ENCODE measurements at places on chromosomes 7 and 10.
A peak's percentile ranks its signal among the peaks of the same experiment; 100 is the strongest.

DNA sequence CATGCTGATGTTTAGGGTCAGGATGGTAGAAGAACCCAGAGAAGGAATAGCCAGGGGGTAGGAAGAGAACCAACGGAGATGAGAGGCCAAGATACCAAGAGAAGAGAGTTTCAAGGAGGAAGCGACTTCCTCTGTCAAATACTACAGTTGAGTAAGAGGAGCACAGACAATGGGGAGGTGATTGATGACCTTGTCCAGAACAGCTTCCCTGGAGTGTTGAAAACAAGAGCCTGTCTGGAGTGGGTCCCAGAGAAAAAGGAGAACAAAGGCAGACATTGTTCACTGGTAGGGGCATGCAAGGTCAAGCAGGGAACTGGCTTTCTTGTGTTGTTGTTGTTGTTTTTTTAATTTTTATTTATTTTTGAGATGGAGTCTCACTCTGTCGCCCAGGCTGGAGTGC, 9.6 kb upstream of the TRIM56 start:
- peaks cover 5% of the 10 kb centered on the region for H3K4me1 ChIP-seq
- H3K4me3 ChIP-seq = no peak overlapping the region
- no peaks in the 10 kb centered on the region for H3K36me3 ChIP-seq
- no peak for DNase-seq
- no peaks in the 10 kb centered on the region for H3K27me3 ChIP-seq

DNA sequence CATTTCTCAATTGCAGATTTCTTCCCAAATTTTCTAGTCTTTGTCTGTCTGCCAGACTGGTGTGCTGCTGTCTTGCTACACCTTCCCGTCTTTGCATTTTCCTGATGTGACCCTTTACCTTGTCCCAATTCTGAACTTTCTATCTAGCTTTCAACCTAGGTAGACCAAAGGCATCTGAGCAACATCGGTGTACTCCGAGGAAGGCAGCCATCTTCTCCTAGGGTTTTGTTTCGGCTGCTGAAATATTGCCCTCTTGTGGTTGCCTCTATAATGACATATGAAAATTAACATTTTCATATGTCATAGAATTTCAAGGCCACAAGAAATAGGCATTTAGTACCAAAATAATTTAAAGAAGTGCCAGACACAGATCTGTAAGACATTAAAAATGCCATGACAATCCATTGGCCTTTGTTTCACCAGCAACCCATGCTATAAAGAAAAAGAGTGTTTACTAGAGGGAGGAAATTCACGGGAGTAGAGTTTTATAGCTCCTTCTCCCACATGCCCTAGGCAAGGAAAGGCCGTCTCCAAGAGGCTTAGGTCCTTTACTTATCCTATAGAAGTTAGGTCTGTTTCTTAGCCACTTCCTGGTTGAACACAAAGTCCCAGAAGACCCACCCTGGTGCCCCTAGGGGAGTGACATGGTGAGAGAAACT, 23.4 kb downstream of the OR9A2 start:
- H3K36me3 ChIP-seq = no peaks in the 10 kb centered on the region
- no peak overlapping the region for H3K27ac ChIP-seq
- H3K4me3 ChIP-seq = peak overlapping the region; percentile 73
- H3K4me1 ChIP-seq = peaks cover 9% of the 10 kb centered on the region
- H3K27me3 ChIP-seq = peaks cover 5% of the 10 kb centered on the region
- peak; percentile 15 for DNase-seq

- peaks cover 3% of the 10 kb centered on the region for H3K36me3 ChIP-seq
- no peak for DNase-seq
- no peak overlapping the region for H3K27ac ChIP-seq
- H3K4me1 ChIP-seq = no peaks in the 10 kb centered on the region
- no peaks in the 10 kb centered on the region for H3K27me3 ChIP-seq
- H3K4me3 ChIP-seq = no peak overlapping the region
Measured at GRCh38 chr7:135074096-135074495, 73.8 kb upstream of the TMEM140 start.

GRCh38 chr10:114208351-114208750, 29.2 kb downstream of the TDRD1 start:
- DNase-seq = no peak
- no peaks in the 10 kb centered on the region for H3K4me1 ChIP-seq
- no peaks in the 10 kb centered on the region for H3K36me3 ChIP-seq
- peaks cover 4% of the 10 kb centered on the region for H3K27me3 ChIP-seq
- no peak overlapping the region for H3K27ac ChIP-seq
- H3K4me3 ChIP-seq = no peak overlapping the region

- no peaks in the 10 kb centered on the region for H3K36me3 ChIP-seq
- no peak for DNase-seq
- H3K4me3 ChIP-seq = no peak overlapping the region
- no peak overlapping the region for H3K27ac ChIP-seq
- H3K4me1 ChIP-seq = no peaks in the 10 kb centered on the region
Measured at GRCh38 chr10:97882142-97883091, 32.8 kb downstream of the GOLGA7B start.

DNA sequence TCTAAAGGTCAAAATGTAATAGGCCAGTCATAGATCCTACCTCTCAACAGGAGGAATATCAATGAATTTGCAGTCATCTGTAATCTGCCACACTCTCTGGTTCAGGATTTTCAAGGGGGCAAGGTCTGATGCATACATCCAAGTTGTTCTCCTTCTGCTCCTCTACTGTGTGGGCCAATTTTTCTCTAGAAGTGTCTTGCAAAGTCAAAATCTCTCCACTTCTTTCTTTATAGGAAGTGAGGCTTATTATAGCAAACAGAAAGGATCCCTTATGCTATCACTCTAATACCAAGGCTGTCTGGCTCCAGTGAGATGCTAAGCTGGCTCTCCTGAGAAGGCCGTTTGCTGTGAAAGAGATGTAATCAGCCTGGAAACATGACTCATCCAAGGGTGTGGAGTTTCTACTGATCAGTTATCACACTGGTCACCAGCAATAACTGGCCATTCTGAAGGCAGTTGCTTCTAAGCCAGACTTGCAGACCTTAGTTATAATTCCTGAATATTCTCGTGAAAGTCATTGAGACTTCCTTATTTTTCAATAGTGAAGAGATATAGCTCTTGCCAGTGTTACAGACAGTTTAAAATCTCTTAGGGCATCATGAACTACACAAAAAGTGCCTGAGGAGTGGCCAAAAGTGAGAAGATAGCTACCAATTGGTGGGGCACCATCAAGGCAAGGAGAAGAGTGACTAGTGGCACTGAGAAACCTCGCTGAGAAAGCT, 43.2 kb upstream of the LRGUK start:
- H3K4me3 ChIP-seq = no peak overlapping the region
- no peaks in the 10 kb centered on the region for H3K4me1 ChIP-seq
- no peaks in the 10 kb centered on the region for H3K27me3 ChIP-seq
- H3K27ac ChIP-seq = no peak overlapping the region
- no peak for DNase-seq
- no peaks in the 10 kb centered on the region for H3K36me3 ChIP-seq

GRCh38 chr7:151608031-151608551, 88.4 kb upstream of the RHEB start:
- no peak for DNase-seq
- peaks cover 2% of the 10 kb centered on the region for H3K36me3 ChIP-seq
- no peak overlapping the region for H3K27ac ChIP-seq
- peaks cover 12% of the 10 kb centered on the region for H3K4me1 ChIP-seq
- H3K27me3 ChIP-seq = no peaks in the 10 kb centered on the region
- H3K4me3 ChIP-seq = no peak overlapping the region

- H3K4me1 ChIP-seq = no peaks in the 10 kb centered on the region
- H3K4me3 ChIP-seq = no peak overlapping the region
- no peak for DNase-seq
- H3K27ac ChIP-seq = no peak overlapping the region
Measured at GRCh38 chr7:102992509-102992937, 79.7 kb downstream of the LRRC17 start.

GRCh38 chr7:39217783-39218182, 240.1 kb downstream of the POU6F2 start:
- no peaks in the 10 kb centered on the region for H3K4me1 ChIP-seq
- no peak overlapping the region for H3K4me3 ChIP-seq
- no peaks in the 10 kb centered on the region for H3K36me3 ChIP-seq
- no peak for DNase-seq

DNA sequence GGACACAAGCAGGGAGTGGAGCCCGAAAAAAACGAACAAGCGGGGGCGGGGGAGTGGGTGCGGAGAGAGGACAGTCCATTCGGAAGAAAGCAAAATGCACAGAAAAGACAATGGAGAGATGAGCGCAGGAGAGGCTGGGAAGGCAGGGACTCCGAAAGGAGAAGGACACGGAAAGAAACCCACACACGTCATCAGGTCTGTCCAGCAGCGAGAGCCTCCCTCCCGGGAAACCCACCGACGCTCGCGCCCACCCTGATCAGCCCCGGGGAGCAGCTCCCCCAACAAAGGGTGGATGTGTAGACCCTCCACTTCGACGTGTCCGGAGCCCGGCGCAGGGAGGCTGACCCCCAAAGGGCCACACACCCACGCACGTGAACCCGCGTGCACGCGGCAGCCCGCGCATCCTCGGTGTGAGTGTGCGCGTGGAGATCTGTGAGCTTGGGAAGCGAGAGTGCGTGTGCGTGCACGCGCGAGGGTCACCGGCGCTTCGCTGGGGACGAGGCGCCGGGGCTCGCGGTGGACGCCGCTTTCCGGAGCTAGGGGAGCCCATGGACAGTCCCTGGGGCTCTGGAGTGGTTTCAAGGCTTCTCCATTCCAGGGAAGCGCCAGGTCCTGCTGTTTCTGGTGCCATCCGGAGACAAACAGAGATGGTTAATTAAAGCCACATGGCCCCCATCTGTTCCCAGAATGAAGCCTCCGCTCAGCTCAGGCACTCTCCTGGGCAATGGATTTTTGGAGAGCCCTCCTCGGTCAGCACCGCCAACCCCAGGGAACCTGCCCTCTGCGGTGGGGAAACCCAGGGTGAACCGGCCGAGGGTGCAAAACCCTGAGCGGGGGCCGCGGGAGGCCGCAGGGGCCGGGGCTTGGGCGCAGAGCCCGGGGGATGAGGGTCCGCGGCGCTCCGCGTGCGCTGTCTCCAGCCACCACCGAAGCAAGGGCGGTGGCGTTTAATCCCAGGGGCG, 916 bp downstream of the LAMB1 start:
- DNase-seq = no peak
- H3K36me3 ChIP-seq = no peaks in the 10 kb centered on the region
- peaks cover 22% of the 10 kb centered on the region for H3K4me1 ChIP-seq
- no peak overlapping the region for H3K27ac ChIP-seq

- H3K27ac ChIP-seq = no peak overlapping the region
- H3K4me3 ChIP-seq = no peak overlapping the region
- no peaks in the 10 kb centered on the region for H3K27me3 ChIP-seq
- no peak for DNase-seq
- peaks cover 23% of the 10 kb centered on the region for H3K36me3 ChIP-seq
Measured at GRCh38 chr7:37269711-37270508, 178.8 kb downstream of the ELMO1 start.

DNA sequence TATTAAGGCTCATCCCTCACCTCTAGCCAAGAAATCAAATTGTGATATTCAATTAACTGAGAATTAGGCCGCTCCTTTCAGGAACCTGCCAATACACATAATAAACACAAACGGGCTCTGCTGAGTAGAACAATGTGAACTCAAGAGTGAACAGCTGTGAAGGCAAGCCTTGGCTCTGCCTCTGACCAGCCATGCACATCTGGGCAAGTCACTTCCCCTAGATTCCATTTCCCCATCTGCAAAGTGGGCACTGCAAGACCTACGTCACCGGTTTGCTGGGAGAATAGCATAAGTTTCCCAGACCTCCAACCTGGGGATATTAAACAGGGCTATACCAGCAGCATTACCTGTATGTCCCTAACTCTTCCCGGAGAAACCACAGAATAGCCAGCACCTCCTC, 355.2 kb downstream of the TNS3 start:
- no peak for DNase-seq
- H3K36me3 ChIP-seq = no peaks in the 10 kb centered on the region
- H3K27me3 ChIP-seq = peaks cover 16% of the 10 kb centered on the region
- H3K27ac ChIP-seq = no peak overlapping the region
- H3K4me3 ChIP-seq = no peak overlapping the region

- no peak for DNase-seq
- no peak overlapping the region for H3K4me3 ChIP-seq
- H3K36me3 ChIP-seq = no peaks in the 10 kb centered on the region
- H3K27ac ChIP-seq = no peak overlapping the region
- H3K4me1 ChIP-seq = no peaks in the 10 kb centered on the region
Measured at GRCh38 chr10:84581976-84582375, 253.6 kb downstream of the CCSER2 start.

DNA sequence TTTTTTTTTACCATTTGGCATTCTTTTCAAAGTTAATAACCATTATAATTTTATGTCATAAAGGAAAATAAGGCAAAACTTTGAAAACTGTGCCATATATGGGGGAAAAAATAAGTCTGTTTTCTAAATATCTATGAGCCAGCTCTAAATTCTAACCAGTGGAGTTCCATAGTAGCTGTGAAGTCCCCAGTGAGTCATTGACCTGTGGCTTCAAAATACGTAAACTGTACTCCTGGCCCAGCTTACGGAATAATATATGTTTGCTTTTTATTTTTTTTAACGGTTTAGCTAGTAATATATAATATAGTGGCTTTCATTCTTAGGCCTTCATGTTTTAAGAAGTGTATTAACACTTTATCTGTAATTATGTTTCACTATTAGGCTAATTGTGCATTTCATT, 20.5 kb downstream of the ZRANB1 start:
- DNase-seq = no peak
- H3K27me3 ChIP-seq = no peaks in the 10 kb centered on the region
- no peak overlapping the region for H3K4me3 ChIP-seq
- H3K36me3 ChIP-seq = peaks cover 11% of the 10 kb centered on the region
- H3K4me1 ChIP-seq = peaks cover 44% of the 10 kb centered on the region

GRCh38 chr7:13792208-13792607, 197.3 kb downstream of the ETV1 start:
- no peak overlapping the region for H3K4me3 ChIP-seq
- H3K27ac ChIP-seq = no peak overlapping the region
- no peaks in the 10 kb centered on the region for H3K36me3 ChIP-seq

DNA sequence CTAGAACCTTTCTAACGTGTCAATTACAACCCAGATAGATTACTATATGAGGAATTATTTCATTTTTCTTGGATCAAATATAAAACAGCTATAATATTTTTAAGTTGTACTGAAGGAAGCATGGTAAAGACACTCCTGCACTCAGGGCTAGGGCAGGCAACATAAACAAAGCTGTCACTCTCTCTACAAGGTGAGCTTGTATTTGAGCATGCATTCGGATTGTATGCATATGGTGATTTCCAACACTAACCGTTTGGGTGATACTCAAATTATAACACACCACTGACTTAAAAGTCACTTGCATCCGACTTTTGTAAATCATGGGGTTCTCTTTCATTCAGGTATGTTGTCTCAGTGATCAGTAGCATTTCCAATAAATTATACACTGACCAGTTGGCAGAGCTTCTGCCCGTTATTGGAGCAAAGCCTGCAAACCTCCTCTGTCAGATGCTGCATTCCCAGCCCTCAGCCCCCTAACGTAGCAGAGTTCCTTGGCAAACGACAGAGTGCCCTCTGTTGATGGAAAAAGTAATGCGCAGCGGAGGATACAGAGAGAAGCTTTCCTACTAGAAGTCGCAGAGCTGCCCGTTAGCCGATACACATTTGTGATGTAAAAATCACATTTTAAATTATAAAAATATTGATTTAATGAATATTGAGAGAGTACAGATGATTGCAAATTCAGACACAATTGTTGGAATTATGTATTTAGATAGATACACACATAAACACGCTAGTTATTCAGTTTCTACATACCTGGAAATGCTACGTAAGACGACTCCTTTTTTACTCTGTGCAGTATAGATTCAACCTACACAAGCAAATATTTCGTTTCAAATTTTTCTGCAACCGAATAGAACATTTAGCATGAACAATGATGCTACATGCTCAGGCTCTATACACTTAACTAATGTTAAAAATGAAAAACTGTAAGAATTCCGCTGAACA, 173.9 kb upstream of the SP4 start:
- peaks cover 66% of the 10 kb centered on the region for H3K27me3 ChIP-seq
- no peaks in the 10 kb centered on the region for H3K36me3 ChIP-seq
- H3K27ac ChIP-seq = no peak overlapping the region
- DNase-seq = peak; percentile 40

All from activated naive CD8-positive, alpha-beta T cell treated with anti-CD3 and anti-CD28 coated beads for 36 hours (primary cell).